Subcutaneous preadipocyte (primary cell): ENCODE measurements at places on chromosomes 5 and 9. TPM values are rescaled to one million over a fixed set of nuclear protein-coding genes. Genes with fewer than 3 reads are reported as not detected.

FOXD1 gene
- total RNA-seq, result 0.73 and 1.4 TPM in 2 replicates

CARD9 gene
- 0.78 and 1.1 TPM in 2 replicates for total RNA-seq

IFNA2 gene
- total RNA-seq, result not detected in 2 replicates

CNTNAP3B gene
- not detected in 2 replicates for total RNA-seq

PCDHA1 gene
- total RNA-seq, result under 0.01 TPM in 1 of 2 replicates, not detected in the other

LCN15 gene
- not detected in 2 replicates for total RNA-seq
